Activated naive CD8-positive, alpha-beta T cell treated with anti-CD3 and anti-CD28 coated beads for 36 hours (primary cell): ENCODE measurements at places on chromosomes 16 and 17. TPM values are rescaled to one million over a fixed set of nuclear protein-coding genes. Genes with fewer than 3 reads are reported as not detected.

Gene JPT2
- 91.4 TPM for total RNA-seq

GRCh38 chr17:64042700-64043485 lies 22.5 kb upstream of the ICAM2 start:
- peaks cover 4% of the 10 kb centered on the region for H3K36me3 ChIP-seq
- H3K27ac ChIP-seq = no peak overlapping the region
- no peaks in the 10 kb centered on the region for H3K27me3 ChIP-seq
- DNase-seq = no peak
- no peak overlapping the region for H3K4me3 ChIP-seq

GRCh38 chr16:81612351-81613163 lies 166.5 kb upstream of the PLCG2 start:
- H3K4me3 ChIP-seq = no peak overlapping the region
- no peaks in the 10 kb centered on the region for H3K36me3 ChIP-seq
- no peak for DNase-seq
- H3K27me3 ChIP-seq = no peaks in the 10 kb centered on the region
- H3K4me1 ChIP-seq = peaks cover 8% of the 10 kb centered on the region

- no peak for DNase-seq
- H3K4me3 ChIP-seq = no peak overlapping the region
- peaks cover 10% of the 10 kb centered on the region for H3K4me1 ChIP-seq
- H3K36me3 ChIP-seq = no peaks in the 10 kb centered on the region
Measured at GRCh38 chr16:66958857-66959703, 2.0 kb upstream of the CES3 start.

- DNase-seq = no peak
- no peak overlapping the region for H3K27ac ChIP-seq
- H3K27me3 ChIP-seq = peaks cover 72% of the 10 kb centered on the region
Measured at GRCh38 chr16:67176662-67177061, 6.3 kb downstream of the NOL3 start.

Gene TNFAIP1
- 23.2 TPM for total RNA-seq

GRCh38 chr16:83717308-83717707 lies 90.5 kb upstream of the HSBP1 start:
- H3K4me1 ChIP-seq = no peaks in the 10 kb centered on the region
- no peaks in the 10 kb centered on the region for H3K36me3 ChIP-seq
- H3K4me3 ChIP-seq = no peak overlapping the region

Gene C16orf92
- not detected for total RNA-seq

DNA sequence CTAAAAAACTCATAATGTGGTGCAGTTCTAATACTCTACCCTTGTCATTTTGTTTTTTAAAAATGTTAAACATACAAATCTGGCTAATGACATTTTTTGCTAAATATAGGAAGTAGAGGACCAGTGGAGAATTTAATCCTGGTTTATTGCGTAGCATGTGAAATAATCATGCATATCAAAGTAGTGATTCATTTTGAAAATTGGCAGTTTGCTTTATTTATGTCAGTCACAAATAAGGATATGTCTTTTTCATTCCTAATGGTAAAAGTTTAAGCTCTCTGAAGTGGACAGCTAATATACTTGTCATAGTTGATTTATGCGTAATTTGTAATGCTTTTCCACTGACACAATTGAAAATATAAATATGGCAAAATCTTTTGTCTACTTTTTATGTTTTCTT lies 224.2 kb downstream of the BCAS3 start:
- H3K27me3 ChIP-seq = no peaks in the 10 kb centered on the region
- H3K4me3 ChIP-seq = no peak overlapping the region
- peaks cover 8% of the 10 kb centered on the region for H3K36me3 ChIP-seq
- no peaks in the 10 kb centered on the region for H3K4me1 ChIP-seq

DNA sequence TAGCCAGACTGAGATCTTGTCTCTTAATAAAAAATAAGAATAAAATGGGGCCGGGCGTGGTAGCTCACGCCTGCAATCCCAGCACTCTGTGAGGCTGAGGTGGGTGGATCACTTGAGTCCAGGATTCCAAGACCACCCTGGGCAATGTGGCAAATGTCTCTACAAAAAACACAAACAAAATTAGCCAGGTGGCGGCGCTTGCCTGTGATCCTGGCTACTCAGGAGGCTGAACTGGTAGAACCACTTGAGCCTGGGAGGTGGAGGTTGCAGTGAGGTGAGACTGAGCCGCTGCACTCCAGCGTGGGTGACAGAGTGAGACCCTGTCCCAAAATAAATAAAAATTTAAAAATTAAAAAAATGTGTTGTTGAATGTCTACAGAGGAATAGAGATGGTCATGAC lies 2.9 kb upstream of the DEF8 start:
- no peaks in the 10 kb centered on the region for H3K36me3 ChIP-seq
- DNase-seq = no peak
- H3K27ac ChIP-seq = no peak overlapping the region
- no peak overlapping the region for H3K4me3 ChIP-seq
- peaks cover 30% of the 10 kb centered on the region for H3K27me3 ChIP-seq
- H3K4me1 ChIP-seq = peaks cover 2% of the 10 kb centered on the region

DNA sequence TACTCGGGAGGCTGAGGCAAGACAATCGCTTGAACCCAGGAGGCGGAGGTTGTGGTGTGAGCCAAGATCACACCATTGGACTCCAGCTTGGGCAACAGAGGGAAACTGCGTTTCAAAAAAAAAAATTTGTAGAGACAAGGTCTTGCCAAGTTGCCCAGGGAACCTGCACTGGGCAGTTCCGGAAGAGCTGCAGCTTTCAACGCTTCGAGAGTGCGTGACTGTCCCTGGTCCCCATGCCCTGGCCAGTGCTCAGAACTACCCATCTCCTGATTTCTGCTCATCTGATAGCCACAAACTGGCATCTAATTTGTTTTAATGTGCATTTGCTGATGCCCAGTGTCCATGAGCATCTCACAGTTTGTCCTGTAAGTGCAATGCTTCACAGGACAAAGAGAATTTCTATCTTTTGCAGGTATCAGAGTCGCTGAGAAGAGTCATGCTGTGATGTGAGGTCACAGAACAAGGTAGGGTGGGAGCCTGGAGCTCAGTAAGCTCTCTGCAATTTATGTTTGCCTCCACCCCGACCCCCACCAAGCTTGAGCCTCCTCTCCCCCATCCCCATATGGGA lies 3.9 kb downstream of the ACTG1 start:
- H3K4me3 ChIP-seq = peak overlapping the region; percentile 96
- DNase-seq = no peak
- H3K4me1 ChIP-seq = peaks cover 21% of the 10 kb centered on the region
- H3K36me3 ChIP-seq = peaks cover 43% of the 10 kb centered on the region
- peak overlapping the region; percentile 93 for H3K27ac ChIP-seq

DNA sequence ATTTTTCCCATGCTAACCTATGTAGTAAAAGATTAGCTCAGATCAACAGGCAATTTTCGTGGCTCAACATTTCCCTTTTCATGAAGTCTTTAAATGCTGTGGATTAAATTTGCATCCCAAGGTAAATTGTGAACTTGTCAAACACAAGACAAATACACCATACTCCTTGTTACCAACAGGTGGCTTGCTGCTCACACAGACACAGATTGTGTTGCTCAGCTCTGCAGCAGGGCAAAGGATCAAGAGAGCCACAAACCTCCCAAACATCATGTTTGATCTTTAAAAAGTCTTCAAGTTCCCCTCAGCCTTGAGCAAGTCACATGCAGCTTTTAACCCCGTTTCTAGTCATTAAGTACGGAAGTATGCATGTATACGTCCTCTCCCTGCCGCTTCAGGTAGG lies 119.6 kb upstream of the CNTNAP4 start:
- H3K4me3 ChIP-seq = no peak overlapping the region
- no peaks in the 10 kb centered on the region for H3K27me3 ChIP-seq
- DNase-seq = no peak
- H3K36me3 ChIP-seq = no peaks in the 10 kb centered on the region
- H3K4me1 ChIP-seq = no peaks in the 10 kb centered on the region

GRCh38 chr17:21029036-21029435 lies 13.8 kb downstream of the USP22 start:
- H3K4me3 ChIP-seq = no peak overlapping the region
- peaks cover 53% of the 10 kb centered on the region for H3K36me3 ChIP-seq
- H3K27ac ChIP-seq = peak overlapping the region; percentile 51
- no peaks in the 10 kb centered on the region for H3K27me3 ChIP-seq
- DNase-seq = peak; percentile 34

DNA sequence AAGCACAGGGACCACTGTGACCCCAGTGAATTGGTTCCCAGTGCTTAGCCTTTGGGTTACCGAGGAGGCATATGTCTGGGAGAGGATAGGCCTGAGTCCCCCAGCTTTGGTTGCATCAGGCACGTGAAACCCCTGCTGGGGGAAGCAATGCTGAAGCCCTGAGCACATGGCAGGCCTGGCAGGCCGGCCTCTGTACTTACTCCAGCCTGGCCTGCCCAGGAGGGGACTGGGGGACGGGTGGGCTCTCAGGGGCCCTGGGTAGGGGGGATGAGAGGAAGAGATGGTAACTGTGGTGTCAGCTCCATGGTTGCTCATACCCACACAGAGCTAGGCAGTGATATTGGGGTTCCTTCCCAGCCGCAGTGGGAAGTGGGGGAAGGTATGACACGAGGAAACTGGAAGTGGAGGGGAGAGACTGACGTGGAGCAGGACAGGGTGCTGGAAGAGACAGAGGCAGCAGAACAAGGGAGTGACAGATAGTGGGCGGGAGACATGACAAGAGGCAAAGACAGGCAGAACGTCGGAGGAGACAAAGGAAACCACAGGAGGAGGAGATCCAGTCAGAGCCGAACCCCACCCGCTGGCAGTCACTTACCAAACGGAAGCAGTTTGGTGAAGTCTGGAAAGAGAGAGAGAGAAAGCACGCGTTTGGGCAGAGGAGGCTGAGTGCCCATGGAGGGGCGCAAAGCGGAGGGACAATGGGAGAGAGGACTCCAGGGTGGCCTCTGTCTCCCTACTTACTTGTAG lies 9.1 kb downstream of the TMEM208 start:
- no peaks in the 10 kb centered on the region for H3K27me3 ChIP-seq
- peak overlapping the region; percentile 43 for H3K27ac ChIP-seq
- peaks cover 28% of the 10 kb centered on the region for H3K36me3 ChIP-seq
- DNase-seq = no peak

DNA sequence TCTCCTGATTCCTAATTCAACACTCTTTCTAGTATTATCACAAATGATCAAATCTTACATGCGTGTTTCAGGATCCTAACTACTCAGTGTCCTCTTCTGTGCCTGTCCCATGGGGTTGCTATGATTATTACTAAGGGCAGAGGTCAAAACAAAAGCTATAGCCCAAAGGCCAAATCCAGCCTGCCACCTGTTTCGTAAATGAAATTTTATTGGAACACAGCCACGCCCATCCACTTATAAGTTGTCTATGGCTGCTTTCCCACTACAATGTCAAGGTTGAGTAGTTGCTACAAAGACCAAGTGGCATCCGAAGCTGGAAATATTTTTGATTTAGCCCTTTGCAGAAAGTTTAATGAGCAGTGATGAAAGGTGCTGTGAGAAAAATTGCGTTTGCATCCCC lies 336.6 kb downstream of the TMEM114 start:
- no peak overlapping the region for H3K4me3 ChIP-seq
- H3K4me1 ChIP-seq = no peaks in the 10 kb centered on the region
- no peak overlapping the region for H3K27ac ChIP-seq
- no peaks in the 10 kb centered on the region for H3K36me3 ChIP-seq

GRCh38 chr16:83458612-83459011 lies 349.2 kb upstream of the HSBP1 start:
- no peak overlapping the region for H3K4me3 ChIP-seq
- no peak for DNase-seq
- no peaks in the 10 kb centered on the region for H3K36me3 ChIP-seq
- no peaks in the 10 kb centered on the region for H3K4me1 ChIP-seq

DNA sequence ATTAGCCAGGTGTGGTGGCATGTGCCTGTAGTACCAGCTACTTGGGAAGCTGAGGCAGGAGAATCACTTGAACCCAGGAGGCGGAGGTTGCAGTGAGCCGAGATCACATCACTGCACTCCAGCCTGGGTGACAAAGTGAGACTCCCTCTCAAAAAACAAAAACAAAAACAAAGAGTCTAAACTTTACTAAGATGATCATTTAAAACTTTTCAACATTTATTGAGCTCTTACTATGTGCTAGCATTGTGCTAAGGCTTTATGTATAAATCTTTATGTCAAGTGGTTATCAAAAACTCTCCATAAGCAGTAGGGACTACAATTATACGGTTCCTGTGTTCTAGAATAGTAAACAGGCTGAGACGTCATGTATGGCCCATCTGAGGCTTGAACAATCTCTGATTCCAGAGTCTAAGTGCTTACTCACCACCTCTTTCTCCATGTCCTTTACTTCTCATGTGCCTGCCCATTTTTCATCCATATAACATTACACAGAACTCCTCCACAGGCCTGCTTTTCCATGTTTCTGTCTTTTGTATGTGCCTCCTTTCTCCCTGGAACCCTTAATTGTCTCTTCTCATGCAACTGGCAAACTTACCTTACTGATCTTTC lies 66.7 kb downstream of the NUP88 start:
- no peak for DNase-seq
- peaks cover 12% of the 10 kb centered on the region for H3K36me3 ChIP-seq
- no peaks in the 10 kb centered on the region for H3K4me1 ChIP-seq
- no peak overlapping the region for H3K4me3 ChIP-seq
- no peaks in the 10 kb centered on the region for H3K27me3 ChIP-seq
- no peak overlapping the region for H3K27ac ChIP-seq

DNA sequence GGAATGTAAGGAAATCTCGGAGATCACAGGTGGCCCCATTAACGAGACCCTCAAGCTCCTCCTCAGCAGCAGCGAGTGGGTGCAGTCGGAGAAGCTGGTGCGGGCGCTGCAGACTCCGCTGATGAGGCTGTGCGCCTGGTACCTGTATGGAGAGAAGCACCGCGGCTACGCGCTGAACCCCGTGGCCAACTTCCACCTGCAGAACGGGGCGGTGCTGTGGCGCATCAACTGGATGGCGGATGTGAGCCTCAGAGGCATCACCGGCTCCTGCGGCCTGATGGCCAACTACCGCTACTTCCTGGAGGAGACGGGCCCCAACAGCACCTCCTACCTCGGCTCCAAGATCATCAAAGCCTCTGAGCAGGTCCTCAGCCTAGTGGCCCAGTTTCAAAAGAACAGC lies 16.2 kb downstream of the MLYCD start:
- no peaks in the 10 kb centered on the region for H3K27me3 ChIP-seq
- H3K4me3 ChIP-seq = no peak overlapping the region
- H3K4me1 ChIP-seq = no peaks in the 10 kb centered on the region
- DNase-seq = no peak
- no peak overlapping the region for H3K27ac ChIP-seq

DNA sequence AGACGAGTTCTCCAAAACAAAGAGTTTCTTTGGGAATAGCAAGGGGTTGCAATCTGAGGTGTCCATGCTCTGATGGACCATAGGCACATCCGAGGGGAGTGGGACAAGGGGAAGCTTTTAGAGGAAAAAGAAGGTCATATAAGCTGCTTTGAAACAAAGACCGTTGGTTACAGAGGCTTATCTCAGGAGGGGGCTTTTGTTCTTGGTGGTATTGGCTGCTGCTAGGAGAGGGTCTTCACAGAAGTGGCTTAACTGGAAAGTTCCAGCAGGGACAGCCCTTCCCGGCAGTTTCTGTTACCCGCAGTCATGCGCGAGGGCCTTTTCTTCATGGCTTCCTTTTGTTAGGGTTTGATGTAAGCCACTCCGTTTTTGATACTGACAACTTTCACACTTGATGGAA lies 76.0 kb downstream of the RAP1GAP2 start:
- no peak for DNase-seq
- no peak overlapping the region for H3K27ac ChIP-seq
- H3K4me1 ChIP-seq = no peaks in the 10 kb centered on the region
- no peak overlapping the region for H3K4me3 ChIP-seq
- no peaks in the 10 kb centered on the region for H3K27me3 ChIP-seq

Gene PLA2G10
- not detected for total RNA-seq
